PC-3 (cell line): ENCODE measurements at places on chromosomes 12 and 14. TPM values are rescaled to one million over a fixed set of nuclear protein-coding genes. Genes with fewer than 3 reads are reported as not detected.

COCH gene
- 2.5 and 4.2 TPM in 2 replicates for total RNA-seq

NYNRIN gene
- total RNA-seq: 2.7 and 3.1 TPM in 2 replicates

KRT72 gene
- not detected in 2 replicates for total RNA-seq

FOXG1 gene
- total RNA-seq: not detected in 2 replicates

NID2 gene
- 2.5 and 3.1 TPM in 2 replicates for total RNA-seq

ATF7 gene
- total RNA-seq: 7.9 and 14.2 TPM in 2 replicates

WSCD2 gene
- not detected in 2 replicates for total RNA-seq

PPM1H gene
- 9.8 and 12.0 TPM in 2 replicates for total RNA-seq

DRAM1 gene
- 4.0 and 5.2 TPM in 2 replicates for total RNA-seq

CRIP2 gene
- 100 and 109 TPM in 2 replicates for total RNA-seq
